T-helper 2 cell treated with Interferon-gamma antibody and Interleukin-4, amounts not matched to agents 5 μg/mL and 100 μg/mL, for 36 hours (primary cell): ENCODE measurements at places on chromosomes 5 and 9.

DNA sequence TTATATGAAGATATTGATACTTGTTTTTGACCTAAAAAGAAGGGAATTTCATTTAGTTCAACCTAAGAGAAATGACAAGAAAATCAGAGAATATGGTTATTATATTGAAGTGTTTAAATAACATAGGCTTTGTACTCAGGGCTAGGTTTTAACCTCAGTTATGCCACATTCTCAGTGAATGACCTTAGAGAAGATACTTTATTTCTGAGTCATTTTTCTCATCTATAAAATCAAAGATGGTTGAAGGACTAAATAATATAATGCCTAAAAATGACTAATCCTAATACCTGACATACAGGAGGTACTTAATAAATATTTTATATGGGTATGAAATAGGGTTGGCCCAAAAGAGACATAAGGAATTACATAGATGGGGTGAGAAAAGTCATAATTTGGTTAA is 32.3 kb downstream of the DIMT1 start:
- no peak for DNase-seq

- DNase-seq, result no peak
These were observed 105.5 kb downstream of the PDE6A start for GRCh38 chr5:149838881-149839739.

DNA sequence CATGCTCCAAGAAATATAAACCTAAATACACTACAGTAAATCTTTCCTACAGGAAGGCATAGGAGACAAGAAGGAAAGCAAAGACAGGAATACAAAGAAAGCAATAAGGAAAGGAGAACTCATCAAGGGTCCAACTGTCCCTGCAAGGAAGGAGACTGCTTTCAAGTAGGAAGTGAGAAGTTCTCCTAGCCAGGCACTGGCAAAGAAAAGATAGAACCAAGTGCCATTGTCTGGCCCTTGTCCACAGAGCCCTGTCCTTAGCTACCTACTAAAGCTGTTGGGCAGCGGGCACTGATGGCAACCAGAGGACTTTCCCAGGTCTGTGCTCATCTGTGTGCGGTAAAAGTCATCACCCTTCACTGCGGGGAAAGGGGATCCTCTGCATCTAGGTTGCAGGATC is 108.2 kb downstream of the KLHL3 start:
- no peak for DNase-seq

DNA sequence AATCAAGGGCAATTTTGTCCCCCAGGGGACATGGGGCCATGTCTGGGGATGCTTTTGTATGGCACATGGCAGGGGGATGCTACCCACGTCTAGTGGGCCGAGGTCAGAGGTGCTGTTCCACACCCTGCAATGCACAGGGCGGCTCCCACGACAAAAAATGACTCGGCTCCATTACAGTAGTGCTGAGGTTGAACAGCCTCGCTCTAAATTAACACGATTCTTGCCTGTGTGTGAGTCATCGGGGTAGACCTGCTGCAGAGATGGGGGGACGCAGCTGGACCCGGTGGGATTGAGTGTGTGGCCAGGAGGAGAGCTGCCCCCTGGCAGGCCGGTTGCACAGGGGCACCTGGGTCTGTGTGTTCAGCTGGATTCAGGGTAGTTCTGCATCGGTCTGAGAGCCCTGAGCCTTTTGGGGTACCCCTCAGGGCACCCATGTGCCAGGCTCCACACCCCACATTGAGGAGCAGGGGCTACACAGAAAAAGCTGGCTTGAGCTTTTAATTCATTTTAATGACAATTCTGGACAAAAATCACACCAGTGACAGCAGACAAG is 20.0 kb upstream of the COL5A1 start:
- no peak for DNase-seq

GRCh38 chr5:171984748-171985419 is 21.6 kb downstream of the FBXW11 start:
- DNase-seq, result peak; percentile 64
